ENCODE measurements at places on chromosomes 1 and 21.
A peak's percentile ranks its signal among the peaks of the same experiment; 100 is the strongest.

GRCh38 chr1:28297826-28298225, 31.0 kb upstream of the MED18 start:
- DNase-seq = no peak

- no peak for DNase-seq
These were observed at the start of gene CSMD2 for GRCh38 chr1:34164771-34165391. Gene CSMD2, minus strand, starts transcription at chr1:34165230. Its CDS starts 133 bp downstream, at chr1:34165097.

- no peak for DNase-seq
These were observed 163.5 kb downstream of the COP1 start for GRCh38 chr1:176043537-176043936.

DNA sequence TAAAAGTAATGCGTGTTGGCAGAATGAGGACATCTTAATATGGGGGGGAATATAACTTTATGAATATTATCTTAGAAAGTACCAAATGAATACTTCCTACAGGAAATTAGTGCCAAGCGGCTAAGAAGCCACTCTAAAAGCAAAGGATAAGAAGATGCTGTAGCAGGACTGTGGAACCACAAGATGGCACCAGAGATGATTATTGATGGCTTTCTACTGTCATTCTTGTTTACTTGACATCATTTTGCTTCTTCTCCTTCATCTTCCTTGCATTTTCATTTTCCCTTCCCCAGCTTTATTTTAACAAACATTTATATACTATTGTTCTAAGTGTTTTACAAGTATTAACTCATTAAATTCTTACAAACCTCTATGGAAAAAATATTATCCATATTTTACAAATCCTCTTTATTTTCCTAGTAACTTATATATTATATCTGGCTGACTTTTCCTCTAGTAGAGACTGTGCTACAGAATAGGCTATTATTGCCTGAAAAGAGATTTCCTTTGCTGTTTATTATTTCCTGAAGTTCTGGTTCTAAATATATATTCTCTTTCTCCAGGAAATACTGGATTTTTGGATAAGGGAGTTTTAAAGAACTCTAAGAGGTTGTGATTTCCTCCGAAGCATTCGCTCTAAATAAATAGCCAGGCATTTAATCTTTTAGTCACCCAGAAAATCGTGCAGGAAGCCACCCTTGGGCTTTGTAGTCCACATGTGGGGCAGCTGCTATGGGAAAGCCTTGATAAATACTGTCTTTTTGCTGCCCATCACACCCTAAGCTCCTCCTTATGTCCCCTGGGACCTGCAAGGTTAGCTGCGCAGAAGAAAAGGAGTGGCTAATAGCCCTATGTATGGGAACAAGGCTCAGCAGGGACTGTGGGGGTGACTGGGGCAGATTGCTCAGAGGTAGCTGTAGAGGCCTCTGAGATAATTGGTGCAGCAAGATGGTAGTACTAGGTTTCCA, 69.8 kb downstream of the TPR start:
- no peak for DNase-seq

- DNase-seq = peak; percentile 85
These were observed 5.5 kb downstream of the EFNA3 start for GRCh38 chr1:155083865-155084721.

DNA sequence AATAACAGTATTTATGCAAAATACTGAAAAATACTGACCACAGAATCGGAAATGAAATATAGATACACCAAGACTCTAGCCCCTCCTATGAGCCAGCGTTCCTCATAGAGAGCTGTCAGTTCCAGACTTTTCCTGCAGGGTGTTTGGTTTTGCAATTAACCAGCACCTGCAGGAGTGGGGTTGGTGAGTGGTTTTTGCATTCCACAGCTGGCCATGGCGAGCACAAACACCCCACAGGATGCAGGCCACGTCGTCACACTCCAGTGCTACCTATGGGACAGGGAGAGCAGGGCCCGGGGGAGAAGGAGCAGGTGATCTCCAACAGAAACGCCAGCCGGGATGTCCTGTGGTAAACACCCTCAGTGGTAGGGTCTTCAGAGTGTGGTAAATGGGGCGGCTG, 94.1 kb downstream of the ERG start:
- DNase-seq = no peak

All from mucosa of descending colon (tissue), 3 donors.